Activated CD8-positive, alpha-beta memory T cell treated with anti-CD3 and anti-CD28 coated beads for 48 hours (primary cell): ENCODE measurements at places on chromosomes 12 and 14.

DNA sequence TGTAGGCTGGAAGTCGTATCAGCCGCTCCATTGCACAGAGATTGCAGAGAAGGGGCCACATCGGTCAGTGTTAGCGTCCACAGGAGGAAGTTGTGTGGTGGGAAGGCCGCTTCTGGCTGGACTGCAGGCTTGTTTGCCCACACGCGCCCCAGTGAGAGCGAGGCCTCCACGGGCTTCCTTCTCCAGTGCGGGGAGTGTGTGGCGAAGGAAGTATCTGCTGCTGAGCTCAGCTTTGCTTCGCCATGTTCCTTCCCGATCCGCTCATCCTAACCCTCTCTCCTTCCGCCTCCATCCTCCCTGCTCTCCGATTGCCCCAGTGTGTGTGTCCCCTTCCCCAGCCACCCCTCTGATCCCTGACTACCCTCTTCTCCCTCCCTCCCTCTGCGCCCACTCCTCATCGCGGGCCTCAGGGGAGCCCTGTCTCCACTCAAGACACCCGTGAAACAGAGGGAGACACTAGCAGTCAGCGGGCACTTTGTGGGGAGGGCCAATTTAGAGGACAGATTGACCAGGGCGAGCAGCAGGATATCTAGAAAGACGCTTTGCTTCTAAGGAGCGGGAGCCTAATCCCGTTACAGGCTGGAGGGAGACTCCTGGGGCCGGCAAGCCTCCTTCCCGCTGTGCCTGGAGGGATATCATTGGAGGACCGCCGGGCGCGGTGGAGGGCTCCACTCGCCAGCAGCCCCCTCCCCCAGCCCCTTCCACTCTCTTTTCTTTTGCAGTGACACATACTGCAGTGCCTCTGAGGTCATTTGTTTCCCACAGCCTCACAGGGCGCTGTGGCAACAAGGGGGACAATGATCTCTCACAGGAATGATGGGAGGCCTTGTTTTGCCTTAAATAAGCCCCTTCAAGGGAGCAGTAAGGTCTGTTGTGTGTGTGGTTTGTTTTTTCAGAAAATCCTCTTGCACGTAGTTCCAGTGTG, 428.8 kb downstream of the ZFP36L1 start:
- DNase-seq = no peak

- no peak for DNase-seq
These were observed 33.9 kb downstream of the SCARB1 start for GRCh38 chr12:124829708-124830304.

GRCh38 chr12:54029529-54030441, 1.5 kb downstream of the HOXC6 start:
- DNase-seq = no peak

DNA sequence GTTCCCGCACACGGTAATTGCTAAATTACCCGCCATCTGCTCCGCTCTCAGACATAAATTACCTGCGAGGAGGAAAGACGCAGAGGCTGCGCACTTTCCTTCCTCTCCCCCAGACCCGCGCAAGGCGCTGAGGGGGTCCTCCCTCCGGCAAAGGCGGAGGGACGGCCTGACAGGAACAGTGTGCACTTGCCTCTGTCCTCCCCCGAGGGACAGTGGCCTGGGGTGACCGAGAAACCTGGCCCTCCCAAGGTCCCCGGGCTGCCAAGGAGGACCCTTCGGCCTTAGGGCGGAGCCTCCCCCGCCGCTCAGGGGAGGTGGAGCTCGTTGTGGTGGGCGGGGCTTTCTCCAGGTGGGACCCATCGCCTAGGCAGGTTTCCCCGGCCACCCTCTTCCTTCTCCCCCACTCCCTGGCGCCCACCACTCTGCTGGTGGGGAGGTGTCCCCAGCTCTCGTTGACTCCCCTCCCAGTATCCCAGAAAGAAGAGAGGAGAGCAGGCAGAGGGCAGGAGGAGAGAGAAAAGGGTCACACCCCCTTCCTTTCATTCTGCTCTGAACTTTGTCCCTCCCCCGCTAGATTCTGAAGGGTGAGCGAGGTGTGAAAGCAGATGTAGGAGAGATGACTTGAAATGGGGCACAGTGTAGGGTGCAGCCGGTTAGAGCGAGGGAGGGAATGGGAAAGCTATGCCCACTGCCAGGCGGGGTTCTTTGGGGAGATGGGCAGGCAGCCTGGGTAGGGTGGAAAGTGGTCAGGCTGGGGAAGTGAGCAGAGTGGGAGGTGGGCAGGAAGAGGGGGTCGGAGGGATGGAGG, 11.4 kb upstream of the CALCOCO1 start:
- DNase-seq = no peak

DNA sequence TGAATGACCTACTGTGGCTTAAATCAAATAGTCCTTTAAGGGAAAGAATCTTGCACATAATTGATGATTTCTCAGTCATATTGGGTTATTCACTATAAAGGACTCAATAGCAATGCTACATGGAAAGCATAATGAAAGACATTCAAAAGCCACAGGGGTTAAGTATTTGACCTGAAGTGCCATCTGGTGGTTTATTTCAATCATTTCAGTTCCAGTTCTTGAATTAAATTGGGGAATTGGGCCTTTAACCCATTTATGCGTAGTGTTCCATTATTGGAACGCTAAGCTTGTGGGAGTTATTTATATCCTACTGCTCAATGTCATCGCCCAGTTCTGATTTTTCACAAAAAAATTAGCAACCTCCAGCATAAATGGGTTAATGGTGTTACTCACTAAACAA, 41.3 kb upstream of the C12orf71 start:
- DNase-seq = no peak

- DNase-seq = no peak
These were observed 467.1 kb upstream of the TMPO start for GRCh38 chr12:98048326-98048725.

GRCh38 chr12:18851271-18851670, 113.4 kb downstream of the CAPZA3 start:
- DNase-seq = no peak

DNA sequence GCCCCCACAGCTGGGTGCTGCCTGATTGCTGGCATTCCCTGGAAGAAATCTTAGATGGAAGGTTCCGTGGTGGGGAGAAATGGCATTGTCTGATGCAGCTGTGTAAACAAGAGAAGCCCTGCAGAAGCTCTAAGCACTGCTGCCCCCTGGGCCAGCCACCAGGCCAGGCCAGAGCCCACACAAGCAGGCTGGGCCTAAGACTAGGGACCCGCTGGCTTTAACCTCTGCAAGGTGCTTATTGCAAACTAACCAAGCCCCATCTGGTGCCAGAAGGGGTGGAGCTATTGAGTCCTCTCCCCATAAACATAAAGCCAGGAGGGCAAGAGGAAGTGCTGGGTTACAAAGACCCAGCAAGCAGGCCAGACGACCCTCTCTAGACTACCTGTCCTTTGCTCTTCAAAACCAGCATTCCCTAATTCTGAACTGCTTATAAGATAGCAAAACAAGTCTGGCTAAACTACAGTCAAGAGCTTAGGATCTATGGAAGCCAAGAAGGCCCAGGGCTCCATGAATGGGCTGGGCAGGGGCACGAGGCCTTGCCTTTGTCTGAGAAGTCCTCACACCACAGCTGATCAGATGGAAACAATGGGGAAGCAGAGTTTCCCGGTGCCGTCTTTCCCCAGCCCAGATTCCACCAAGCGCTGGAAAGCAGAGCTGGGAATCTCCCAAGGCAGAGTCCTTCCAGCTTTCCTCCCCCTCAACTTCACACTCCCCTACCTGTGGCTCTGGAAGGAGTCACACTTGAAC, 28.8 kb downstream of the P2RX4 start:
- no peak for DNase-seq

DNA sequence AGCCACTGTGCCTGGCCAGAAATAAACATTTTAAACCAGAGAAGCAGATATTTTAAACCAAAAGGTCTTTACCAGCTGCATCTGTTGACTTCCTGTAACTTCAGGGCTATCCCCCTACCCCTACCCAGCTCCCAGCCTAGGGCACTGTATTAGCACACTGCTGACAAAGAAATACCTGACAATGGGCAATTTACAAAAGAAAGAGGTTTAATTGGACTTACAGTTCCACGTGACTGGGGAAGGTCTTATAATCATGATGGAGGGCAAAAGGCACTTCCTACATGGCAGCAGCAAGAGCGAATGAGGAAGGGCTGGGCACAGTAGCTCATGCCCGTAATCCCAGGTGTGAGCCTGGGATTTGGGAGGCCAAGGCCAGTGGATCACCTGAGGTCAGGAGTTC, 26.0 kb downstream of the GEMIN2 start:
- DNase-seq = no peak

DNA sequence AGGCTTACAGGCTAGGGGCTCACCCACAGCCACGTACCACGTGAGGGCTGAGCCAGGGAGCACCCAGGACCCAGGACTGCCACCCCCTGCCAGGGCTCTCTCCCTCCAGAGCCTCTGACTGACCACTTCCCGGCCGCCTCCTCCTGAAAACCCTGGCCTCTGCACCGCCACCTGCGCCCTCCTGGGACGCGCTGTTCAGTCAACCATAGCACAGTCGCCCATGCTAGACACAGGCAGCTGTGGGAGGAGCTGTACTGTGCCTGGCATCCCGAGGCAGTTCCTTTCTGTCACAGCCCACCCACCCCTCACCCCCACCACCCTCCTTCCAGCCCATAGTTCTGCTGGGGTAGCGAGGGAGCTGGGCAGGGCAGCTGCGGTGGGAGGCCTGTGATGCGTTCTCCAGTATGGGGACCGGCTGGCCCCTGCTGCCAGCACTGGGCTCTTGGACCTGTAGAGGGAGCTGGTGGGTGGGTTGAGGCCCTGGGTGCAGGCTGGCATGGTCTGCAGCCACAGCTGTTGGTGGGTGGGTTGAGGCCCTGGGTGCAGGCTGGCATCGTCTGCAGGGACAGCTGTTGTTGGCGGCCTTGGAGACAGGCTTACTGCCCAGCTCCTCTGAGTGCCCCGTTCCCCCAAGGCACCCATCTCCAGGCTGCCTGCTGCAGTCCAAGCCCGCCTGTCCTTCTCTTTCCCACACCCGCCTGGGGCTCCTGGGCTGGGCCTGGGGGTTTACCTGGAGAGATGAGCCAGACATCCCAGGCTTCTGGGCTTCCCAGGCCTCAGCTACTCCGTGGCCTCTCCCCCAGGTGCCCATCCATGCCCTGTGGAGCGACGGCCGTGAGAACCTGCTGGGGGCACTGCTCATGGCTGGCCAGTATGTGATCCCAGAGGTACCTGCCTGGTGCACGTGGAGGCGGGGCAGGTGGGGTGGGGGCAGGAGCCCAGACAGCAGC, 11.5 kb downstream of the ASPG start:
- DNase-seq = no peak

- DNase-seq = no peak
These were observed 278.3 kb downstream of the ADGRD1 start for GRCh38 chr12:131232036-131232435.

- no peak for DNase-seq
These were observed 319.3 kb upstream of the SOX5 start for GRCh38 chr12:24268663-24269186.

DNA sequence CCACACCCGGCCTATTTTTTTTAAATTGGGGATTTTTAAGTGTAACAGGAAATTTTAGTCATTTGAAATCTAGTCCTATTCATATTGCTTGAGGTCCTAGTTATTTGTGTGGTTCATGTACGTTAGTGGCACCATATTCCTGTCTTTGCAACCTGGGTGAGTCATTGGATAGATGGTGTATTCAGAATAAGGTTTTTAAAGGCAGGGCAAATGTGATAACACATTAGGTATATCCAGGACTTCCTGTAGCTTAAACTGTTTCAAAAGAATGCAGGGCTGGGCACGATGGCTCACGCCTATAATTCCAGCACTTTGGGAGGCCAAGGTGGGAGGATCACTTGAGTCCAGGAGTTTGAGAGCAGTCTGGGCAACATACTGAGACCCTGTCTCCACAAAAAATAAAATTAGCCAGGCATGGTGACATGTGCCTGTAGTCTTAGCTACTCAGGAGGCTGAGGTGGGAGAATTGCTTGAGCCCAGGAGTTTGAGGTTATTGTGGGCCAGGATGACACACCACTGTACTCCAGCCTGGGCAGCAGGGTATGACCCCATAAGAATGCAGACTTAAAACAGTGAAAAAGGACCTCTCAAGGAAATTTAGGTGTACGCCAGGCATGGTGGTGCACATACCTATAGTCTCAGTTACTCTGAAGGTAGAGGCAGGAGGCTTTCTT, 8.1 kb downstream of the ATP6V0A2 start:
- no peak for DNase-seq

GRCh38 chr14:64391113-64391725, 3.1 kb downstream of the MTHFD1 start:
- DNase-seq = no peak

GRCh38 chr14:37545174-37545573, 49.9 kb downstream of the FOXA1 start:
- no peak for DNase-seq

- DNase-seq = no peak
These were observed 9.3 kb upstream of the DENND5B start for GRCh38 chr12:31600252-31600651.

DNA sequence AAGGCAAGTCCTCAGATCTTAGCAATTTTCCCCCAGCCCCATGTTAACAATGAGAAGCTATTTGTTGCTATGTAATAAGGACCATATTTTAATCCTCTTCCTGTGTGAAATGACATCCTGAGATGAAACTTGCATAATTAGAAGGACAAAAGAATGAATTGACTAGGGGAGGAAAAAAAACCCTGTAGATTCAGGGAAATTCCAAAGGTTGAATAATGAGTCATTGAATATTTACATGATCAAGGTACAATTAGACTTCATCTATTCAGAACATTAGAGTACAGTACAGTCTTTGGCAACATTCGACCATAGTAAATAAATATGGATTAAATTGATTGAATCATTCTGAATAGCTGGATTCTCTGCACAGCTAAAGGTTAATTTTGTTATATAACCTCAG, 9.4 kb downstream of the MYBPC1 start:
- no peak for DNase-seq

DNA sequence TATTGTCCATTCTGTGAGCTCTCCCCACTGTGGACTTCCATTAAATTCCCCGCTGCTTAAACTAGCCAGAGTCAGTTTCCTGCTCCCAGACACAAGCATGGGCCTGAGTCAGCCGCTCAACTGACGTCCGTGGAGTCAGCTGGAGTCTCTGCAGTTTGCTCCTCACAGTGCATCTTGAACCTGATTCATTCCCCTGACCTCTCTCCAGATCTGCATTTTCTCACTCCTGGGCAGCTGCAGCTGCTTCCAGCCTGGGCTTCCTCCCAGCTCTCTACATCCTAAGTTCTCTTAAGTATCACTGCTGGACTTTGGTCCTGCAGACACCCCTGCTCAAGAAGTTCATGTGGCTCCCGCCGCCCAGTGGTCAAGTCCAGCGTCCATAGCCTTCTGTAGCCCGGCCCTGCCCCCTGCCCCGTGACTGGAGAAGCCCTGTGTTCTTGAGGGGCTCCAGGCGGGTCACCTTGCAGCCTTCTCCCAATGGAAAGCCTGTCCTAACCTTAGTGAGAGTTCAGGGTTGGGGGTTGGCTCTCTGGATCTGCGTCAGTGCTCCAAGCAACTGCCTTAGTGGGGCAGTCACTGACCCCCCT, 20.0 kb downstream of the NFKBIA start:
- DNase-seq = no peak

GRCh38 chr14:101004954-101005353, 101.4 kb upstream of the RTL1 start:
- no peak for DNase-seq

GRCh38 chr12:89831310-89832095, 122.9 kb upstream of the ATP2B1 start:
- DNase-seq = no peak

GRCh38 chr14:100443603-100444002, 120.5 kb downstream of the SLC25A47 start:
- no peak for DNase-seq
